ENCODE measurements at places on chromosomes 2 and 18.

GRCh38 chr2:149819356-149819957 lies 231.9 kb upstream of the MMADHC start:
- no peak for DNase-seq

- no peak for DNase-seq
Measured at GRCh38 chr2:183123117-183123958, 905 bp upstream of the NUP35 start.

DNA sequence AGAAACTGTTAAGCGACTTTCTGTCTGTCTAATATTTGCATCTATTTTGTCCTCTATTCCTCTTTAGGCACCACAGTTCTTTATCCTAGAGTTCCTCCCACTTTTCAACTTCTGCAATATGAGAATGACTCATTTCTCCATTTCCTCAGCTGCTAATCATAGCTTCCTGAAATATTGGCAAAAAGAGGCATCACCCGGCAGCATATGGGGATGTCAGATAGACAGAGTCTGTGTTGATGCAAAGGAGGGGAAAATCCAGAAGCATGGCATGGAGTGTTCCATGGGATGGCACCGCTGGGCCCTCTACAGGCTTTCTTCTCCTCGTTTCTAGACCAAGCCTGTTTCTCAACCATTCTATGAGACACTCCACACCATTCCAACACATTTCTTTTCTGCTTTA lies 93.4 kb downstream of the DOCK10 start:
- DNase-seq = no peak

DNA sequence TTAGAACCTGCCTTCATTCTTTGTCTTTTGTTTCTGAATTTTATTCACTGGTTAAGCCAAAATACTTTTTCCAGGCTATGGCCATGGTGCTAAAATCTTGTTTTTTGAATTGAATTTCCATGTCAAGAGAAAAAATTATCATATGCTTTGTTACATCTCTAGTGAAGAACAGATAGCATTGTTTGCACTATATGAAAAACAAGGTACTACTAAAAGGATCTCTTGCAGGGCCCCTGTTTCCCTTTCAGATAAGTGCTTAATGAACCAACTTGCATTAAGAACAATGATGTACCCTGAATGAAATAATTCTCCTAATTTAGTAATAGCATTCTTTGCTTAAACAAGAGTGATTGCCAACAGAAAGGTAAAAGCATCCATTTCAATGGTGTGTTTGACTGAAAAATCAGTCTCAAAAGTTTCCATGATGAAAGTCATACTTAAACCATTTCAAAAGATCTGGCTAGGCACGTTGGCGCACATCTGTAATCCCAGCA lies 4.3 kb upstream of the MYL12B start:
- no peak for DNase-seq

DNA sequence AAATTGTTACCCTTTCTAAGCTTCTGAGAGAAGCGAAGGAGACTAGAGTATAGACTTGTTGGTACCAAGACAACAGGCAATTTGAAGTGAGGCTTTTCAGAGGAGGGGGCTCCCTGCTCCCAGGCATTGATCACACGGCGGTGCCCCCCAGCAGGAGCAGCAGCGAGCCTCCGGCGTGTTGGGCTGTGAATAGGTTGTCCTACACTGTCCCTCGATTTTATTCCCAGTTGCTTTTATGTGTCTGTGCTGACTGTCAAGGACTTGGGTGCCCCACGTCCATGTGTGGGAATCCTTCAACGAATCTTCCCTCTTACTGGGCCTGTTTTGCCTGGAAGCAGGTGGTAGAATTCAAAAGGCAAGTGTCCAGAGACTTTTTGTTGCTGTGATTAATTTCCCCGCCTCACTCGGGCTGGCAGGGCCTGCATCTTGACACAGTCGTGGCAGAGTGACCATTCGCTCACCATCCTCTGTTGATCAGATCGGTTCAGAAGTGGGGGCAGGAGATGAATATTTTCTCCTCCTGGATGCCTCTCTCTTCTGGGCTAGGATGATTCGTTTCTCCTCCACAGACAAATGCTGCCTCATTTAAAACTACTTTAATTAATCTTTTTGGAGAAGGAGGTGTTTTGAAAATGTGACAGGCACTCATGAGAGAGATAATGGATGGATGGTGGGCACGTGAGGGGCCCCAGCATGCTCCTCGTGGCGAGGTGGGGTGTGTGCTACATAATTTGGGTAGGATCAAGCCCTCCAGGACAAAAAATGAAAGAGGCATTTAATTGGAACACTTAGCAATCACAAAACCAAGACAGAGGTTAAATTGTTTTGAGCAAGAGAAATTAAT lies 77.6 kb downstream of the SMIM21 start:
- DNase-seq = no peak

DNA sequence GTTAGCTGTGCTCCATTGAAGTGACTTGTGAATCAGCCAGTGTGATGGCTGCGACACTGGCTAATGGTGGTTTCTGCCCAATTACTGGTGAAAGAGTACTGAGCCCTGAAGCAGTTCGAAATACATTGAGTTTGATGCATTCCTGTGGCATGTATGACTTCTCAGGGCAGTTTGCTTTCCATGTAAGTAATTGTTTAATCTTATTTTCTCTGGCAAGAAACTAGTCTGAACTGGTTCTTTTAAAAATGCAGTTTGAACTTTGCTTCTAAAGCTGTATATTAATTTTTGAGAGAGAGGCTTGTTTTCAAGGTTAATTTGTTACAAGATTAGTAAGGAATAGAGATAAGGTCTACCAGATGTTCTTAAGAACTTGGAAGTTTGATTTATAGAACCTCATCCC lies 46.7 kb downstream of the GLS start:
- DNase-seq = no peak

- no peak for DNase-seq
Measured at GRCh38 chr18:71554686-71555085, 989.5 kb downstream of the CBLN2 start.

- no peak for DNase-seq
Measured at GRCh38 chr2:29139152-29139551, 23.9 kb downstream of the CLIP4 start.

- DNase-seq = no peak
Measured at GRCh38 chr2:166017208-166017607, 63.6 kb upstream of the TTC21B start.

GRCh38 chr2:15510131-15510530 lies 51.0 kb downstream of the NBAS start:
- no peak for DNase-seq

- DNase-seq = no peak
Measured at GRCh38 chr18:45068400-45069094, 387.9 kb downstream of the SETBP1 start.

DNA sequence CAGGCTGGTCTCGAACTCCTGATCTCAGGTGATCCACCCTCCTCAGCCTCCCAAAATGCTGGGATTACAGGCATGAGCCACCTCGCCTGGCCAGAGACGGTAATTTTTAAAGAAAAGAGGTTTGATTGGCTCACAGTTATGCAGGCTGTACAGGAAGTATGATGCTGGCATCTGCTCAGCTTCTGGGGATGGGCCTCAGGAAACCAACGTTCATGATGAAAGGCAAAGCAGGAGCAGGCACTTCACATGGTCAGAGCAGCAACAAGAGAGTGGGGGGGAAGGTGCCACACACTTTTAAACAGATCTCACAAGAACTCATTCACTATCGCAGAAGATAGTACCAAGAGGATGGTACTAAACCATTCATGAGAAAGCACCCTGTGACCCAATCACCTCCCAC lies 38.0 kb upstream of the GPD2 start:
- no peak for DNase-seq

DNA sequence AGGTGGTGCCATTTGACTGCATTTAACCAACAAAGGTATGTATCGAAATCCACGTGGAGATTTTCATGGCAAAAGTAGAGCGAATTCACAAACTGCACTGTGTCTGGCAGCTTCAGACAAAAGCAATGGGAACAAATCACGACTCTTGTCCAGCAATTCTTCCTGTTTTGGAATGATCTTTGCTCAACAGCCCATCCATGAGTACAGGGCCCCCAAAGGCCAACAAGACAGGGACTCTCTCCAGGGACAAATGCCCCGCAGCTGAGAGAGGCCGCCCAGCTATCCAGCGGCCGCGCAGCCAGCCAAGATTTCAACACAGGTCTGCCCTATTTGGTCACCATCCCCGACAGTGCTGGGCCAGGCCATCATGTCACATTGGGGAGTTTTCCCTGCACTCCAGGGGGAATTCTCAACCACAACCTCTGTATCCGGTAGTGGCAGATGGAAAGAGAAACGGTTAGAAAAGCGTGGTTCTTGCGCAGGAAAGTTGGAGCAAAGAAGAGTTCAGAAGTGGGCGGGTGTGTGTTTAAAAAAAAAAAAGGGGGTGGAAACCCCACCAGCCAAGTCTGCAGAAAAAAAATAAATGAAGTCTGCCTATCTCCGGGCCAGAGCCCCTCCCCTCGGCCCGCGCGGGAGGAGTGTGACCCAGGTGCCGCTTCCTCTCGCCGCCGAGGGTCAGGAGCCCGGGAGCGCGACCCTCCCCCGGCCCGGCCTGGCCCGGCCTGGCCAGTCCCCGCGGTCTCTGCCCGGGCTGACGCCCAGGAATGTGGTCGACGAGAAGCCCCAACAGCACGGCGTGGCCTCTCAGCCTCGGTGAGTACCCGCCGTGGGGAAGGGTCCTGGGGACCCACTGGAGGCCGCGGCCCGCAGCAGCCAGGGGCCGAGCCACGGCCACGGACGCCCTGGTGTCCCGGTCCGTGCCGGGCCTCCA lies at the start of gene GYPC:
Gene GYPC, plus strand, starts transcription at position 659 of the 931 bp plus-strand sequence. Its CDS starts 106 bp downstream, at position 765.
- peak; percentile 69 for DNase-seq

DNA sequence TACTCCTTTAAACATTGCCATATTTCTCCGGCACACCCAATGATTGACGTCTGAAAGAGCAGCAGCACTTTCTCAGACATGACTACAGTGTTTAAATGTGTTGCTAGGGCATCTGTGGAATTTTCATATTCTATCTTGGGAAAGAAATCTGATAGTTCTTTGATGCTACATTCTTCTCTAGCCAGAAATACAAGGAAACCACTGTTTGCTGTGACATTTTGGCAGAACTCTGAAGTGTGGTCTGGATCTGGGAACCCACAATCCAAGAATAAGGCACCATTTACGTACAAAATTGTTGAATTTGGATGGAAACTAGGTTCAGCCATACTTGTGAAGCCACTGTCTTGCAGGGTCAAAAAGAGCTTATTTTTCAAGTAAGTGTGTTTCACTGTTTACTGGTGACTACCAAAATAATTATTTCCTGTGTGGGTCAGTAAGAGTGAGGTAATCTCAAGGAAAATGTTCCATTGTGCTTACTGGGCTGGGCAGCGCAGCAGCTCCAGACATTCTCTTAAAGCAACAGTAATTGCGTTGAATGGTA lies 21.3 kb upstream of the CD28 start:
- no peak for DNase-seq

DNA sequence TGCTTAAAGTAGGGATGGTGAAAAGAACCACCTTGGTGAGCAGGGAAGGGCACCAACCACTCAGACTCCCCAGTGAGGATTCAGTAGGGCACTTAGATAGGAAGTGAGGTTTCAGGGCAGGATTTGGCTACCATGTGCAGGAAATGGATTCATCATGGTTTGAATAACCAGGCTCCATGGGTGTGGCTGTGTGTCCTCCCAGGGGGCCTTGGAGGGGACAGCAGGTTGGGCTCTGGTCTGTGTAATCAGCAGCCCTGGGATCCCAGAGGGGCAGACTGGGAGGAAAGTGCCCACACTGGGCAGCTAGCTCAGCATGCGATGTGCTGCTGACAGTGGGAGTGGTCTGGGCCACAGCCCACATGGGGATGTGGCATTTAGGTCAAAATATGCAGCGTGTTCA lies 224.6 kb downstream of the CELF4 start:
- no peak for DNase-seq

GRCh38 chr18:48794251-48794970 lies 156.4 kb downstream of the SMAD7 start:
- no peak for DNase-seq

- no peak for DNase-seq
Measured at GRCh38 chr18:59876310-59876626, 23.5 kb upstream of the PMAIP1 start.

DNA sequence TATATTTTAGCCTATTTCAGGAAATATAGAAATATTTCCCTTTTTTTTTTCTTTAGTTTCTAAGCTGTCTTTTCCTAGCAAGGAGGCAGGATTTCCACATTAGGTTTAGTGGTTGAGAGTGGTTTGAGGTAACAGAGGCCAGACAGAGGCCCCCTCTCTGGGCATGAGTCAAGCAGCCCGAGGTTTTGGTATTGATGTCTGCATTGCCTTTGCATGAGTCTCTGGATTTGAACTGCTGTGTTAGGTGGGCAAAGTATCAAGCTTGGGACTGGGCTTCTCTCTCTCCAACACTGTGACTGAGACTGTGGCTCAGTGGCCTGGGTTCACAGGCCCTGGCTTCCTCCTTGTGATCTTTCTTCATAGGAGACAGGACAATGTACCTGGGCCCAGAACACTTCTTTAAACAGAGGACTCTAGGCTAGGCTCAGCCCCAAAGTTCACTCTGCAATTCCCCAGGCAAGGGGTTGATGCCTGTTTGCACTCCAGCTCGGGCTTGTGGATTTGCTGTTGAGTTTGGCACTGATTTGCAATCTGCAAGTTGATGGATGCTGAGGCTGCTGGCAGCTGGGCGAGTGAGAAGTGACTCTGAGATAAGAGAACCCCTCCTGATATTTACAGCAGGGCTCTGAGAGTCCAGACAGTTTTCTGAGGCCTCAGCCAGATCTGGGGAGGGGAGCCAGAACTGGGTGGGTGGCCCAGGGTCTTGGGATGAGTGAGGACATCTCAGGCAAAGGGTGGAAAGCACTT lies 271.2 kb downstream of the EN1 start:
- no peak for DNase-seq

DNA sequence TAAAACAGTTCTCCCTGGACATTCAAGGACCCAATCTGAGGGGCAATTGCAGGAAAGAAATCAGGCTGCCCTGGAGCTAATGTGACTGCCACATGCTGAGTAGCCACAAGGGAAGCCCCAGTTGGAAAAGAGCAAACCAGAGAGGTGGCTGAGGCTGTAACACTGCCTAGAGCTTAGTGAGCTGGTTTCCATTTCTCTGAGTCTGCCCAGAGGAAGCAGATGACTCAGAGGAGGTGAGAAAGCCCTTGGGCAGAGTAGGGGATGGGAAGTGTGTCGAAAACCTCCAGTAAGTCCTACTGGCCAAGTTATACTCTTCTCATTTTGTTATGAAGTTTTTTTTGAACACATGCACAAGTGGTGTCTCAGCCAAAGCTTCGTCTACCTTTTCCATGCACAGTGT lies 753.0 kb downstream of the CNTNAP5 start:
- DNase-seq = no peak

- no peak for DNase-seq
Measured at GRCh38 chr2:233953087-233953801, 36.1 kb downstream of the TRPM8 start.

- DNase-seq = no peak
Measured at GRCh38 chr2:189144700-189145211, 34.8 kb downstream of the COL5A2 start.

- DNase-seq = no peak
Measured at GRCh38 chr2:107148496-107148895, 262.5 kb upstream of the ST6GAL2 start.
